ENCODE measurements at places on chromosomes 1 and 21. TPM values are rescaled to one million over a fixed set of nuclear protein-coding genes. Genes with fewer than 3 reads are reported as not detected.
A peak's percentile ranks its signal among the peaks of the same experiment; 100 is the strongest.

The CLCA4 gene
- 0.06 TPM for total RNA-seq

The CACNA1S gene
- not detected for total RNA-seq

The CYP4A22 gene
- total RNA-seq = not detected

The RSPO1 gene
- not detected for total RNA-seq

DNA sequence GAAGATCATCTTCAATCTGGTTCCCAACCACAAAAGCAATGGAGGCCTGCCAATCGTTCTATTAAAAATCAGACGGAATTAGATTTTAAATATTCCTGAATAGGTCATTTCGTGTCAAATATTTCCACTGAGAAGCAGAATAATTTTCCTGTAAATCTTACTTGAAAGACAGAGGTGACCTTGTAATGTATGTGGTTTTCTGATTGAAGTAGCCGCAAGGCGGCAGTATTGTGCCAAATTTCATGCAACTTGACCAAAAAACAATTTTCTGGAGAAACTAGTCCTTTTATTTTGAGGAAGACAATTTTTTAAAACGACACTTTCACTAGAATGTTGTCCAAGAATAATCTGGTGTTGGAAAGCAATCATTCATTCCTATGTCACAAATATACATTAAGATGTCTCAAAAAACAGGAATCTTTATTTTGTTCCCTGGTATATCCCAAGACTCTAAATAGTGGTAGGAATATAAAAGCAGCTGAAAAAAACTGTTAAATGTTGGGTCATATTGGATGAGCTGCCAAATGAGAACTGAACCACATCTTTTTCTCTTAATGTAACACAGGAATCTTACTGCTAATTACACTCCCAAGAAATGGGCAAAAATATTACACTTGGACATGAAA is 33.6 kb downstream of the SPAG17 start:
- DNase-seq = peak; percentile 27
- H3K27me3 ChIP-seq = no peaks in the 10 kb centered on the region
- no peak overlapping the region for H3K4me3 ChIP-seq
- no peak overlapping the region for H3K27ac ChIP-seq
- H3K4me1 ChIP-seq = no peaks in the 10 kb centered on the region

GRCh38 chr1:45643321-45643720 is 19.5 kb upstream of the CCDC17 start:
- H3K4me3 ChIP-seq = no peak overlapping the region
- no peak for DNase-seq
- peak overlapping the region; percentile 52 for H3K27ac ChIP-seq
- H3K36me3 ChIP-seq = peaks cover 30% of the 10 kb centered on the region

DNA sequence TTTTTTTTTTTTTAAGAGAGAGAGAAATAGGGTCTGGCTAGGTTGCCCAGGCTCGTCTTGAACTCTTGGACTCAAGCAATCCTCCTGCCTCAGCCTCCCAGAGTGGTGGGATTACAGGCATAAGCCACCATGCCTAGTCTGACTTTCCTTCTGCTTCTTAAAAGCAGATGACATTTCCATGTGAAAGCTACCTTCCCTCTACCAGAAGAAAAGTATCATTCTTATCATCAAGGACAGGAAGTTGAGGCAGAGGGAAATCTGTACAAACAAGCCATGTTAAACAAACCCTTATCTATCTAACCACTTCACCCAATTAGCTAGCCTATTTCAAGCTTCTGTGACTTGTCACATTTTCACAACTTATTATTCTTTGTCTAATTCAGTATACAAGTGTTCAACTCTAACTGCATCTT is 54.8 kb downstream of the SAMSN1 start:
- no peaks in the 10 kb centered on the region for H3K27me3 ChIP-seq
- no peak overlapping the region for H3K27ac ChIP-seq
- H3K4me3 ChIP-seq = no peak overlapping the region
- no peaks in the 10 kb centered on the region for H3K36me3 ChIP-seq

DNA sequence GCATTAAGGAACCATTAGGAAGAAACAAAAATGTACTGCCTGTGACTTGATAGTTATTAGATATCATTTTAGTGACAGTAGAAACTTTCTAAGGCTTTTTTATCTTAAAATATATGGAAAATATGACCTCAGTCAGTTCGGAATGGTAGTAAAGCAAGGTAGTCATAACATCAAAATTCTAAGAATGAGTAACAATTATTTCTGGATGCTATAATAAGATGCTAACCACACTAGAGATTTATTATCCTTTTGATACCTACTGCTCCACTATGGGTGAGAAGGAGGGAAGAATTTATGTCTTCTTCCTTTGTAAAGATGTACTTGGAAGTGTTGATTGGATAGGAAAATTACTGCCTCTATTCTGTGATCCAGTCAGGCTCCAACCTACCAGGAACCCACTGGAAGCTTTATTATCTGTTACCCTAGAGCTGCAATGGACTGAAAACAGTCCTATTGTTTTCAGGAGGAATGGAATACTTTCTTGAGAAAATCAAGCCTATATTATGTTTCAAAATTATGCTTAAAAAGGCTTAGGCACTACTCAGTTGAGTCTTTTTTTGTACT is 8.8 kb downstream of the FMN2 start:
- no peak overlapping the region for H3K4me3 ChIP-seq
- no peaks in the 10 kb centered on the region for H3K36me3 ChIP-seq
- H3K27me3 ChIP-seq = no peaks in the 10 kb centered on the region
- no peaks in the 10 kb centered on the region for H3K4me1 ChIP-seq
- DNase-seq = no peak
- no peak overlapping the region for H3K27ac ChIP-seq

- no peak for DNase-seq
- H3K27me3 ChIP-seq = no peaks in the 10 kb centered on the region
- no peak overlapping the region for H3K27ac ChIP-seq
- no peak overlapping the region for H3K4me3 ChIP-seq
- H3K36me3 ChIP-seq = no peaks in the 10 kb centered on the region
- no peaks in the 10 kb centered on the region for H3K4me1 ChIP-seq
Observed at GRCh38 chr1:29391362-29391880, 155.1 kb downstream of the PTPRU start.

DNA sequence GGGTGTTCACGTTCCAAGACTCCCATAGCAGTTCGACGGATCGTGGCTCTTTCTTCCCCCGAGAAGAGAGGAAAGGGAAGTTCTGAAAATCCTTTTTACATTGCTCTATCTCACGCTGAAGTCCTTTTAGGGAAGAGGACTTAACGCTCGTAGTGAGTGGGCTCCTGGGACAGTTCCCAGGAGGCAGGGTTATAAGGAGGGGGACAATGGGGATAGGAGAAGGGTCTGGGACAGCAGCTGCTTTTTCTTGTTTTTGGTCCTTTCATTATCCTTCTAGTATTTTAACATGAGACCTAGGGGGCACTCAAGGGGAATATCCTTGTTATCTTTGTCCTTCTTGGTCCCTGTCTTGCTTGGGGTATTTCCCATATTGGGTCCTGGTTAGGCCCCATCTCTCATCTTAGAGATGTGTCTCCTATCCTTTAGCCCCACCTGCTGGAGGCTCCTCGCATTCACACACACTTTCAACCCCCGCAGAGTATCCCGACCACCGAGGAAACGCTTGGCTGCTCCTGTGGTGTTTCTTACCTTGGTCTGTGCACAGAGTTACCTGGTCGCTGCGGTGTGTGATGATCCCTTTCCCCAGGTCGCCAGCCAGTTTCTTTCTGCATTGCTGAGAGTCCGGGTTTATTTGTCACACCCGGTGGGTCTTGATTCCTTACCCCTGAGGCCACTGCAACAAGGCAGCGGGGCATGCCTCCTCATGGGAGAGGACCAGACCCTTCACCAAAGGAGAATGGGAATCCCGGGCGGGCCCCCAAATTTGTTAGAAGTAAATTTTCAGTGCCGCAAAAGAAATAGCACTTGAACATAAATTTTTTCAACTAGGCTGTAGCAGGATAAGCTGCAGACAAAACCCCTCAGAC is 29.7 kb downstream of the SCCPDH start:
- no peak overlapping the region for H3K27ac ChIP-seq
- H3K36me3 ChIP-seq = no peaks in the 10 kb centered on the region
- DNase-seq = no peak
- H3K27me3 ChIP-seq = no peaks in the 10 kb centered on the region

- H3K4me3 ChIP-seq = no peak overlapping the region
- no peak for DNase-seq
- no peaks in the 10 kb centered on the region for H3K4me1 ChIP-seq
- H3K36me3 ChIP-seq = no peaks in the 10 kb centered on the region
- no peaks in the 10 kb centered on the region for H3K27me3 ChIP-seq
Observed at GRCh38 chr1:219897914-219898313, 30.4 kb downstream of the SLC30A10 start.

GRCh38 chr1:172670316-172670715 is 11.4 kb downstream of the FASLG start:
- H3K4me3 ChIP-seq = no peak overlapping the region
- H3K36me3 ChIP-seq = no peaks in the 10 kb centered on the region
- DNase-seq = no peak
- H3K27me3 ChIP-seq = no peaks in the 10 kb centered on the region

DNA sequence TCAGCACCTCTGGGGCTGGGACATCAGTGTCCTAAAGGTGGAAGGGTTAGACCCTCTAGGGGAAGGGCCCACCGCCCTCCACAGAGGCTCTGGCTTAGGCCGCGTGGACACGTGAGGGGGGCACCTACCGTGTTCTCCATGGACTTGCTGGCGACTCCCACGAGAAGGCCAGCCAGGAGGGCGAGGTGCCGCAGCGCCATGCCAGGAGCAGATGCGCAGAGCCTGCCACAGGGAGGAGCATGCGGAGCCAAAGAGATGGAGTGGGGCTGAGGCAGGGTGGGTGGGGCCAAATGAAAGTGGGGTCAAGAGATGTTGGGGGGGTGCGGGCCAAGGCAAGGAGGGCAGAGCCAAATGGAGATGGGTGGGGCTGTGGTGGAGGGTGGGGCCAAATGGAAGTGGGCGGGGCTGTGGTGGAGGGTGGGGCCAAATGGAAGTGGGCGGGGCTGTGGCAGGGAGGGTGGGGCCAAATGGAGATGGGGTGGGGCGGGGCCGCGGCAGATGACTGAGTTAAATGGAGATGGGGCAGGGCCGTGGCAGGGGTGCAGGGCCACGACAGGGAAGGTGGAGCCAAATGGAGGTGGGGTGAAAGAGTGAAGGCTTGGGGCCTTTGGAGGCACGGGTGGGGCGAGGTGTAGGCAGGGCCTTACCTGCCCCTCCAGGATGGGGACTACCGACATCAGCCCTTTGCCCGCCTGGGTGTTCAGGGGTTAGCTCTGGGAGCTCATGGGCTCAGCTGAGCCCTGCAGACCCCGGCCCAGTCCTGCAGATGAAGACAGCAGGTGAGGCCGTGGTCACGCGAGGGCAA is 17.4 kb upstream of the RNF223 start:
- H3K27me3 ChIP-seq = no peaks in the 10 kb centered on the region
- no peaks in the 10 kb centered on the region for H3K36me3 ChIP-seq
- no peaks in the 10 kb centered on the region for H3K4me1 ChIP-seq

- H3K4me3 ChIP-seq = no peak overlapping the region
- no peaks in the 10 kb centered on the region for H3K27me3 ChIP-seq
- no peaks in the 10 kb centered on the region for H3K36me3 ChIP-seq
- no peak for DNase-seq
- H3K4me1 ChIP-seq = no peaks in the 10 kb centered on the region
Observed at GRCh38 chr1:81496349-81496748, 304.4 kb upstream of the ADGRL2 start.

DNA sequence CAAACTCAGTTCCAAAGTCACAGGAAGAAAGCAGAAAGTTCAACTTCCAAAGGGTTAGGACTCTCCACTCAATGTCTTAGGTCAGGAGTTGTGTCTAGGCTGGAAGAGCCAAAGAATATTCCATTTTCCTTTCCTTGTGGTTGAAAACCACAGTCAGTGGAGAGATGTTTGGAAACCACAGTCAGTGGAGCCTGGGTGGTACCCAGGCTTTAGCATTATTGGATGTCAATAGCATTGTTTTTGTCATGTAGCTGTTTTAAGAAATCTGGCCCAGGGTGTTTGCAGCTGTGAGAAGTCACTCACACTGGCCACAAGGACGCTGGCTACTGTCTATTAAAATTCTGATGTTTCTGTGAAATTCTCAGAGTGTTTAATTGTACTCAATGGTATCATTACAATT is 11.7 kb downstream of the ATF3 start:
- no peaks in the 10 kb centered on the region for H3K4me1 ChIP-seq
- peaks cover 3% of the 10 kb centered on the region for H3K36me3 ChIP-seq
- no peak overlapping the region for H3K4me3 ChIP-seq
- H3K27me3 ChIP-seq = no peaks in the 10 kb centered on the region
- no peak overlapping the region for H3K27ac ChIP-seq
- no peak for DNase-seq

DNA sequence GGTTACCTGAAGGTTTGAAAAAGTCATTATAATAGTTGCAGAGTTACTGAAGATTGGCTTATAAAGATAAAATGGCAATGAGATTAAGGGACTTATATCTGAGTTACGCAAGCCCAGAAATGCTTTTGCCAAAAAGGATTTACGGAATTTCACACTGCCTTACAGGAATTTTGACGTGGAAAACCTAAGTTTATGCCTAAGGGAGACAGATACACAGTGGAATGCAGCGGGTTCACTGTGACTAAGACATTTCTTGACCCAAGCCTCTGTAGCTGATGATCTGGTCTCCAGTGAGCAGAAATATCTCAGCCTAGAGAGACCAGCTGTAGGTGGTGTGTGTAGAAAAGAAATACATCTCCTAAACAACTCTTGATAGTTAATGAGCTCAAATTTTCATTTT is 10.1 kb upstream of the EXO1 start:
- no peak for DNase-seq
- H3K27me3 ChIP-seq = no peaks in the 10 kb centered on the region
- H3K4me3 ChIP-seq = no peak overlapping the region
- no peaks in the 10 kb centered on the region for H3K4me1 ChIP-seq

All from pancreas (tissue), 10 donors.